Stimulated activated CD4-positive, alpha-beta T cell treated with anti-CD3 and anti-CD28 coated beads, Interleukin-1b, Interleukin-23, amount 100 ng/mL, for 1 hour (primary cell): ENCODE measurements at places on chromosomes 7 and 10.

DNA sequence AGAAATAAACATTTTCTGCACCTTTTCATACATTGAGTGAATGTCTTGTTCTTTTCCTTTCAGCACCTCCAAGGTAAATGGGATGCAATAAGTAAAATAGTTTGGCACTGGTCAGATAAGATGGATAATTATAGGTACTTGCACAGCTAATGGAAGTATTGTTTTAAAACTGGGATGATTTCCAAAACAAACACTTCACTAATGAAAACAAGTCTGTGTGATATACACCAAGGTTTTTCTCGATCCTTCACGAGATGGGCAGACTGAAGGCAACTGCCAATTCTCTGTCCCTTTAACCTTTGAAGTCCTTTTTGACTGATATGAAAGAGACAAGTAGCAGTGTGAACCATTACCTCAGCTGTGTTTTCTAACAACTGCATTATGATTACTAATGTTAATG is 423.8 kb downstream of the GFRA1 start:
- DNase-seq, result no peak

GRCh38 chr7:47710201-47710935 is 128.5 kb upstream of the TNS3 start:
- DNase-seq, result no peak

DNA sequence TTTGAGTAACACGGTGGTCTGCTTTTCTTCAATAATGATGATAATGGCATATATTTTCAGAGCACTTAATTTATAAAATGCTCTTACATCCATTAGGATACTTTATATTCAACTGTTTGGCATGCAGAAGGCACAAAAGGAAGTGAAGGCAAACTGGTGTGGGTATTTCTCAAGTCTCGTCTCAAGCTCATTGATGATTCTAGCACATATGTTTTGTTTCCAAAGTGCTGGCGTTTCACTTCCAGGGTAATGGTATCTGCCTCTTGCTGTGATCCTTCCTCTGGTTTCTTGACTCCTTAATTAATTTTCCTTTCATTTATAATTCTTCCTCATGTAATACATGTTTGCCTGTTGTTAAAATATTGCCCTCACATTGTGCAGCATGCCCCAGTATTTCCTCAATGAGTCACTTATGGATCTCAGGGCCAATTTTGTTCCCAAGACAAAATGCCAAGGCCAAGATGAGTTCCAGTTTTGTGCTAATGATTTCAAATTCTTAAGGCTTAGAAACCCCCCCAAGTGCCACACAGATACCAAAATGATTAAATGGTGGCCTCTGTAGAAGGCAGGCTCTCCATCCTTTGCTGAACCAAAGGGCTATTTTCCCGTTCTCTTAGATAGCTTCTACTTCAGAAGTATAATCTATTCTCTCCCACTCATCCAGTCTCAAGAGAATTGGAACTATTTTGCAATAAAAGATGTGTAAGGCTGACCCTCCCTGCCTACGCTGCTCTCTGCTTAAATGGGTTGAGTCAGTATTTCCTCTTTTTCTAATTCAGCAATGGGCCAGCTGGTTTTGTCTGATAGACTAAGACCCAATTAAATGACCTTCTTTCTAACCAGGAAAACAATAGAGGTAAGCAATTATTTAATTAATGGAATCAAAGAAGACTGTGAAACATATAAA is 171.2 kb downstream of the ZNF365 start:
- no peak for DNase-seq

DNA sequence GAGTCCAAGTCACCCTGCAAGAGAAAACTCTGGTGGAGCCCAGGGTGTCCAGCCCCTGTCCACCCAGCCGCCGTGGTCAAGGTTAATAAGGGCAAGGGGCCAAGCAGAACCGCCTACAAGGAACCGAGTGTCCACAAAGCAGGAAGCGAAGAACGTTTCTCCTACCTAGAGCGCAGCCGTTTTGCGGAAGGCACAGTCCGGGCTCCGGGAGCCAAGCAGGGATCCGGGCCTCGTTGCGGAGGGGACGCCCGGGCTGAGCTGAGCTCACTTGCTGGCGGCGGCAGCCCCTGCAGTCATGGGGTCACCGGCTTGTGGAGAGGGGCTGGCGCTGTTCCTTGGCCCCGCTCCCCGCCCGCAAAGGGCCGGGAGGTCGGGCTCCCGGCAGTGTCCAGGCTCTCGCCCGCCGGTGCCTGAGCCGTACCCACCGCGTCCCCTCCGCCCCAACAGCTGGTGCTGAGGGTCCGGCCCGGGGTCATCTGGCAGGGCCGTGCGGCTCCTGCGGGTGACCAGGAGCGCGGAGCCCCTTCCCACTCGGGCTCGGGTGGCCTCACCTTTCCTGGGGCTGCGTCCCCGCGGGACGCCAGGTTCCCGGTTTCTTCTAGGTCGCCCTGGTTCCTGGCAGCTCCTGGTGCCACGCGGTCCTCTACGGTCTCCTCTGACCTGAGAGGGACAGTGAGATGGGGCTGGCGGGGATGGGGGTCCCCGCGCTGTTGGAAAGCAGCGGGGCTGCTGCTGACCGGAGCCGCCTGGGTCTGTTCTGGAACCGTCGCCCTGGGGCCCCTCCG is 14.0 kb upstream of the ZNF273 start:
- DNase-seq, result no peak
